ENCODE measurements at places on chromosomes 5 and 9.

GRCh38 chr5:138212828-138213160 lies 329 bp downstream of the CDC23 start:
- DNase-seq: no peak

DNA sequence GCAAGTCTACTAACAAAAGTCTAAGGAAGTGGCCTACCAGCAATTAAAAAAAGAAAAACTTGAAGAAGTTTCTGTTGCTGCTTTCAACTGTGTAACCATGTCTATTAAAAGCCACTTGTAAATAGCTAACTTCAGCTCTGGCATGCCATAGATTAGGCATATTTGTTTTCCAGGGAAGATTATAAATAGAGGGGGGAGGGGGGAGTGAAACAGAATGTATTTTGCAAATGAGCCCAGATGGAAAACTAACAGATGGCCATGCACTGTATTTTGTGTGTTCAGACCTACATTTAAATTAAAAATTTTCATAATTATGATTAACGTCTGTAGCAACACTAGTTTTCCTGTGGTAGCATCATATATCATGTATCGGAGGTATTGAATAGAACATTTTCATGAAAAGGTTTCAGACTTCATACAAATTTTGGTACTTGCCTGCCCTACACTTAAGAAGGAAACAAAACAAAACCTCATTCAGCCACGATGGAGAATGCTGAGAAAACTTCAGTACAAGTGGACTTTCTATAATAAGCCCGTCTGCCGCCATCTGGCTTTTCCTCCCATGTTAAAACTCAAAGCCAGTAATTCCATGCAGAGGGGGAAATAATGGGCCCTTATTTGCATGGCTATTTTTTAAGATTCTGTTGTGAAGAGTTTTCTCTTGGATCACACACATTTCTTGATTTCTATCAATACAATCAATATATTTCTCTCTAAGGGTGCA lies 220.4 kb upstream of the SMARCA2 start:
- DNase-seq: no peak

DNA sequence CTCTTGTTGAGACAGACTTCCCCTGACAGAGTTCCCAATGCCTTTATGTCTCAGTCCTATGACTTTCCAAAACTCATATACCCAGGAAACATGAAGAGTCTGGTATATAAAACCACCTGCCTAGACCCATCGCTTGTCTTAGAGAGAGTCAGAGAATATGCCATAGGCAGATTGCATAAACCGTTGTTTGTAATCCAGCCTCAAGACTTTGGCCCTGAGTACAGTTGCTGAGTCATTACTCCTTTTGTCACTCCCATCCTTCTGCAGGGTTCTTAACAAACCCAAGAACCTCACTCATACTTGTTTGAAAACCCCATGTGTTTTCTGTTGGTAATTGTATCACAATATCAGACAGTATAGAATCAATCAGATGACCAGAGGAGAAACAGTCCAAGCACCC lies 616.3 kb downstream of the SLCO4C1 start:
- no peak for DNase-seq

GRCh38 chr9:98603821-98604383 lies 104.8 kb downstream of the GABBR2 start:
- DNase-seq: no peak

- DNase-seq: no peak
These were observed 1068.3 kb upstream of the EDIL3 start for GRCh38 chr5:85453026-85453349.

GRCh38 chr5:122258241-122258640 lies 53.8 kb upstream of the SNCAIP start:
- no peak for DNase-seq
